CD4-positive, alpha-beta memory T cell (primary cell): ENCODE measurements at places on chromosomes 3 and 15. TPM values are rescaled to one million over a fixed set of nuclear protein-coding genes. Genes with fewer than 3 reads are reported as not detected.

Gene CCR3
- 0.60 TPM for polyA plus RNA-seq

DNA sequence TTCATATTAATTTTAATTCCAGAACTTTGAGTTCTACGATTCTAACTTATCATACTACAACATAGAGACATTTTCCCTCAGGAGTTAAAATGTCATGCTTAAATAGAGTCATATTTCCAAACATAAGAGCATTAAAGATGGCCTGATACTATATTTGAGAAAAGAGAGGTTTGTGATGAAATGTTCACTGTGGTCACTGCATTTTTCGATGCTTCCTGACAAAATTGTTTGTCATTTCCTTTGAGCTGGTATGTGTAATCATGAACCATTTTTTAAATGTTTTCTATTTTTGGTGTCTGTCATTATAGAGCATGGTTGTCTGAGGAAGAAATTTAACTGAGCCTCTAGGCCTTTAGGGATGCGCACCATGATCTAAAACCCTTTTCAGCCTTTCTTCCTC lies 721.4 kb upstream of the NR2F2 start:
- DNase-seq: no peak

DNA sequence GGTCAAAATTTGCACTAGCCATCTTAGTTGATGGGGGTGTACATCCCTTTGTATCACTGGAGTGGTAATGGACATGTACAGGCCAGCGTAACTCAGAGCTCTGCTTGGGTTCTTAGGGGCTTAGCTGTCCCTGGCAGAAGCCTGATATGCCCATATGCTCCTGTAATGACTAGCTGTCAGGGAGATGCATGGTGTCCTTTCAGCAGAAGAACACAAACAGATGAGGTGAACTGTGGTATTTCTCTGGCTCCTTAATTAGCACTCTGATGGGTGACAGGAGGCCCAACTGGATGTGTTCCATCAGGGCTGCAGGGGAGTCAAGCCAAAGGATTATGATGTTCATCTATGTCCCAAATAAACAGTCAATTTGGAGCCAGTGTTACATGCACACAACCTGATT lies 774.5 kb downstream of the AGBL1 start:
- no peak for DNase-seq

Gene SSR3
- 158 TPM for polyA plus RNA-seq

Gene SAXO2
- 0.26 TPM for polyA plus RNA-seq

DNA sequence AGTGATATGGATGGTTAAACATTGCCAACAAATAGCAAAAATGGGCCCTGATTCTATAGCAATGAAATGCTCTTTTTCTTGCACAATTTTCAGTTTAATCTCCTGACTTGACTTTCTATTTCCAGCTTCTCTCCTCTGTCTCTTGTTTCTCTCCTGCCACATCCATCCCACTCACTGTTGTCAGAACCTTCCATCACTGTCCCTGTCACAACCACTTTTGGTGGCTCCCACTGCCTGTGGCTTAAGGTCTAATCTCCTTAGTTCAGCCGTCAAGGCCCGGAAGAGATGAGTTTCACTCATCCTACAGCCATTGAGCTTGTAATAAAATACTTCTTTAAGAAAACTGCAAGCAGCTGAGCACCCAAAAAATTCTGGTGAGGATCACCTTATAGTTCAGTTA lies 19.5 kb downstream of the SLC7A14 start:
- DNase-seq: no peak
